Neuronal stem cell (in vitro differentiated cells): ENCODE measurements at places on chromosomes 7 and 10.

DNA sequence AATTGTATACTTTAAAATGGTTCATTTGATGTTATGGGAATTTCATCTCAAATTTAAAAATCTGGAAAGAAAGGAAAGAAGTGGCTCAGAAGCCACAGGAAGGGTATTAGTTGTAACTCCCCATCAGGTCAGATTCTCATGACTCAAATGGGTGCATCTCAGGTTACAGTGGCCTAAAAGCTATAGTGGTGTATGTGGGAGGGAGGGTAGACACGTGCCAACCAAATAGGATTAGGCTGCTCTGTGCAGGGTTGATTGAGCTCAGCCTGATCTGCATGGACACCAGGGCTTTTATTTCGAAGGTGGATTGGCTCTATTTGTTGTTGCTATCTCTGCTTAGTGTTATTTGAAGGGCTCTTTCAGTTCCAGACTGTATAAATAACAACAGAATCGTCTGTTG is 121.5 kb upstream of the PRR15 start:
- DNase-seq = peak; percentile 79

DNA sequence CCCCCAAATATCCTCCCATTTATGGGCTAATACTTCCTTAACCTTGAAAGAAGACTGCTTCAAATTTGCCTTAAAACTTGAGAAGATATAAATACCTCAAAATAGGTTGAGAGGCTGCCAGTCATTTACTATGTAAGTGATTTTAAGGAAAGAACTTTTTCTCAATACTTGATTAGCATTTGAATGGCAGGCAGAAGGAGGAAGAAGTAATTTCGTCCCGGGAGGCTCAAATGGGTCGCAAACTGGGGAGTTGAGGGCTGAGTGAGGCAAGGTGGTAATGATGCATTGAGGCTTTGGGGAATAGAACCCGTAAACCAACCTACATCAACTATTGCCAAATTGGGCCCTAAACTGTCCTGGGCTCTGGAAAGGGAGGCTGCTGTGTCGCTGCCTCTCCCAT is 11.1 kb downstream of the CAMK1D start:
- no peak for DNase-seq

DNA sequence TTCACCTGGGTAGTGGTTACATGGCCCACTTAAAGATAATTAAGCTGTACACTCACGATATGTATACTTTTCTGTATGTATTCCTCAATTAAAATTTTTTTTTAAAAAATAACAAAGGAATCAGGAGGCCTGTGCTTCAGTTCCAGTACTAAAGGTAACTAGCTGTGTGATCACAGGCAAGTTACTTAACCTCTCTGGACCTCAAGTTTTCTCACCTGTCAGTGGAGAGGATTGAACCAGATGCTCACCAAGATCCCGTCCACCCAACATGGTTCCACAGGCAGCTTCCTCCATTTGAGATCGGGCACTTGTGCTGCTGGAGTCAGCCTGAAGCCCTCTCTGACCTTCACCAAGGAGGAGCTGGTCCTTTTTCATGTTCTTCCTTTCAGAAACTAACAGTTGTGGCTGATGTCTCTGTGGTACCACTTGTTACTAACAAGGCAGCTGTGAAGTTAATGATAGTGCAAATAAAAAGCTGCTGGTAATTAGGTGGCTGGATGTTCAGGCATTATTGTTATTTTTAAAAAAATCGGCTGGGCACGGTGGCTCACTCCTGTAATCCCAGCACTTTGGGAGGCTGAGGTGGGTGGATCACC is 29.4 kb upstream of the SMNDC1 start:
- no peak for DNase-seq

DNA sequence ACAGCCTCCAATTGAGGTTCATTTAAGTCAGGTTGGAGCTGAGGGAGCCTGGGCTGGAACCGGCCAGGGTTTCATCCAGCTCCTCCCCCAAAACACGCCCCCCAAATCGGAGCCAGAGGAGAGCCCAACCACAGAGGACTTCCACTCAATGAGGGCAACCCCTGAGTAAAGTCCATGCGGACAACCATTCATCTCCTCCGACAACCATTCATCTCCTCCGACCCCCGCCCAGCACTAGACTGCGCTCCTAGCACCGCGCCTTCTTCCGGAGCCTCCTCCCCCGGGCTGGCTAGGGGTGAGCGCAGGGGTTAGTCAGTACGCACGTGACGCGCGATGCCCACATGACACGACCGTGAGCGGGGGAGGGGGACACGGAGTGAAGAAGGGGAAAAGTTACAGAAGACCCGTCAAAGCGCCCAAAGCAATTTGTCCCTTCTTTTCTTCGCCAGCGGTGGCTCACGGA is 1.4 kb downstream of the MAGI2 start:
- DNase-seq = peak; percentile 60

DNA sequence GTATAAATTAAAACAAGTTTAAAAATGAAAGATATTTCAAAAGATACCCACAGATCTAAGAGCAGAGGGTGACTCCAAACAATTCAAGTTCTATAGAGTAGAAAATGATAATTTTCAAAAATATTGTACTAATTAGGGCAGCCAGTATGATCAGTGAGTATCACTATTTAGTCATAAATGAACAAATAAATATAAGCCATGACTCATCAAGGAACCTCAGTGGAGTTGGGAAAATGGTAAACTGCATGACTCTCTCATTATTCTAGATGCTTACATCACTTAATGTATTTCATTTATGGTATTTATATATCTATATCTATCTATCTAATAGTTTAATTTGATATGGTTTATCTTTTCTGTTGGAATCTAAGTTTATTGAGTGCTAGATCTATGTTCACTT is 94.3 kb downstream of the THSD7A start:
- DNase-seq = no peak

GRCh38 chr10:29841724-29842649 is 207.2 kb upstream of the SVIL start:
- DNase-seq = no peak

- DNase-seq = peak; percentile 43
These were observed 15.4 kb downstream of the GPNMB start for GRCh38 chr7:23261843-23262452.

- no peak for DNase-seq
These were observed 10.9 kb upstream of the KCNMA1 start for GRCh38 chr10:77648472-77648871.

- DNase-seq = no peak
These were observed 76.2 kb upstream of the SLC25A13 start for GRCh38 chr7:96397936-96398598.

- no peak for DNase-seq
These were observed 698.3 kb downstream of the PARD3 start for GRCh38 chr10:34116681-34117271.

DNA sequence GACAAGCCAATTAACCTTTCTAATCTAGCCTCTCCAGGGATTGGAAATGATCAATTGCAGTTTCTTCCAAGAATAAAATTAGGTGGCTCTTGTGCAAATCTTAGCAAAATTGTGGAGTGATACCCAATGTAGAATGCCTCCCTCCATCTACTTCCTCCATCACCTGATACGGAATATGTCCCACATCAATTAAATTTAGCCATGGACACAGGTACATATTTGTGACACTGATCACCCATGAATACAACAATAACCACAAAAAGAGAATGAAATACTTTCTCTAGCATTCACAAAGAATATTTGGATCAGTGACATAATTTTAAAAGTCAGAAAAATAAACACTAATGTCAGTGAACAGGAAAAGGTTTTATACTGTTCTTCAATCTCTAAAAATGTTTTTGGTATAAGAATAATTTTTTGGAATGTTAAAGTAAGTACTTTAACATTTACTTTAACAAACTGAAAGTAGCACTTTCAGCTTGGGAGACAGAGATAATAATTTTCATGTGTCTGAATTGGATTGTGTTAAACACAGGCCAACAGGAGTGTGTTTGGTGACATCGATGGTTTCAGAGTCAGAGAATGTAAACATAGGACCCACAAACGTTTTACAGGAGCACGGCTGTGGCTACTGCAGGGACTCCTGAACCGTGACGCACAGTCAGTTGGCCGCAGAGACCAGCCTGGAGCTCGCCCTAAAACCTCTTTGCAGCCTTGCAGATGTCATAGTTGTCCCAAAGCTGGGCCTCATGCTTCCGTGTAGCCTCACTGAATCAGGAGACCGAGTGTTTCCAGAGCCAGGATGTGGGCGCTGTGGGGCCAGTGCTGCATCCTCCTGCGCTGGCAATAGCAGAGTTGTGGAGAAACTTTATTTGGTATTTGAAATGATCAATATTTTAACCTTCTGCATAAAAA is 7.2 kb downstream of the RBM20 start:
- DNase-seq = no peak

DNA sequence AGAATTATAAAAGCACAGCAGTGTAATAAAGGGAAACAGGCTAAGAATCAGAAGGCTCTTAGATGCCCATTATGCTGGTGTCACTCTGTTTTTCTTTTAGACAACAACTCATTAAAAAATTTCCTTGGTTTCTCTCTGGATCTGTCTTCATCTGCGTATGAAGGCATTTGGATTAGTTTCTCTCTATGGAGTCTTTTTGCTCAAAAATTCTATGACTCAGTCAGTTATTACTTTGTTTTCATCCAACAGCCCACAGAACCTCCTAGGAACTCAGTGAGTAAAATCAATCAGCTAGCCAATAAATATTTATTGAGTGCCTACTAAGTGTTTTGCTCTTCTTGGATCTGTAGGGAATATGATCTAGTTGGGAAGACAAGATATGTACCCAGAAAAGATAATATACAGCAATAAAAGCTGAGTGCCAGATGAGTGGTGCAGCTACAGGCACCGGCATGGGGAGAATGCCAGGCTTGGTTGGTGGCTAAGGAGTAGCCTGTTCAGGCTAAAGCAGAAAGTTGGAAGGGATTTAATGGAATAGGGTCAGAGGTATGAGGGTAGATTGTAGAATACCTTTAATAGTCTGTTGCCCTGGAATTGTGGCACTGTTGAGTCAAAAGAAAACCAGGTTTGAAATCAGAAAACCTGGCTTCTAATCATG is 156.2 kb downstream of the LRRC4 start:
- DNase-seq = no peak

DNA sequence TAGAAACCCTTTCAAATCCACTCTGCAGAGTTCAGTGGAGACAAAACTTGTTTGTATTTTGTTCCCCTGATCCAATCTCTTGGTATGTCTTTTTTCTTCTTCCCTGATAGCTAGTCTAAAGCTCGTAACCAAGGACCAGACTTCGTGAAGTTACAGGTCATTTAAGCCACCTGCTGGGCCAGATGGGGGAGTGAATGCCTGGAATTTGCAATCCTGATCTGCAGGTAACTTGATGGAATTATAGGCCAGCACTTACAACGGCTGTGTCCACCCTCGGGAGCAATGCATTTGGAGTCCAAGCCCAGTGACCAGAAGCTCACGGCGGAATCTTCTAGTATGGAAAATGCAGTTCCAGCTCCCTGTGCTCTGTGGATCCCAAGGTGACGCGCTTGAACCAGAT is 566.9 kb downstream of the TCERG1L start:
- no peak for DNase-seq

DNA sequence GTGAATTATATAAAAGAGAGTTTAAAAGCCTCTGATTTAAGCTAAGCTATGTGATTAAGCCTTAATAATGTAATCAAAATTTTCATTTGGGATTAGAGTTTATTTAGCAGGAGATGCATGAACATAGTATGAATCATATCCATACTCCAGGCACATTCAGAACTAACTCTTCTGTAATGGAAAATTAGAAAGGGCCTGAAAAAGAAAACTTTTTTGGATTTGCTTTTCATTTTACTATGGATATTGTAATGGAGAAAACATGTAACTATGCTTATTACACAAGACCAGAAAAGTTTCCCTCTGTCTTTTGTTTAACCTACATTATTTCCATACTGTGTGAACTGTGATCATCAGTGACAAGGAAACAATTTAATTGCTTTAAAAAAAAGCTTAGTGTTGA is 22.0 kb downstream of the TES start:
- DNase-seq = no peak

GRCh38 chr10:60406182-60406581 is 16.5 kb upstream of the ANK3 start:
- no peak for DNase-seq

GRCh38 chr10:114632869-114633715 is 25.0 kb downstream of the ABLIM1 start:
- DNase-seq = no peak

DNA sequence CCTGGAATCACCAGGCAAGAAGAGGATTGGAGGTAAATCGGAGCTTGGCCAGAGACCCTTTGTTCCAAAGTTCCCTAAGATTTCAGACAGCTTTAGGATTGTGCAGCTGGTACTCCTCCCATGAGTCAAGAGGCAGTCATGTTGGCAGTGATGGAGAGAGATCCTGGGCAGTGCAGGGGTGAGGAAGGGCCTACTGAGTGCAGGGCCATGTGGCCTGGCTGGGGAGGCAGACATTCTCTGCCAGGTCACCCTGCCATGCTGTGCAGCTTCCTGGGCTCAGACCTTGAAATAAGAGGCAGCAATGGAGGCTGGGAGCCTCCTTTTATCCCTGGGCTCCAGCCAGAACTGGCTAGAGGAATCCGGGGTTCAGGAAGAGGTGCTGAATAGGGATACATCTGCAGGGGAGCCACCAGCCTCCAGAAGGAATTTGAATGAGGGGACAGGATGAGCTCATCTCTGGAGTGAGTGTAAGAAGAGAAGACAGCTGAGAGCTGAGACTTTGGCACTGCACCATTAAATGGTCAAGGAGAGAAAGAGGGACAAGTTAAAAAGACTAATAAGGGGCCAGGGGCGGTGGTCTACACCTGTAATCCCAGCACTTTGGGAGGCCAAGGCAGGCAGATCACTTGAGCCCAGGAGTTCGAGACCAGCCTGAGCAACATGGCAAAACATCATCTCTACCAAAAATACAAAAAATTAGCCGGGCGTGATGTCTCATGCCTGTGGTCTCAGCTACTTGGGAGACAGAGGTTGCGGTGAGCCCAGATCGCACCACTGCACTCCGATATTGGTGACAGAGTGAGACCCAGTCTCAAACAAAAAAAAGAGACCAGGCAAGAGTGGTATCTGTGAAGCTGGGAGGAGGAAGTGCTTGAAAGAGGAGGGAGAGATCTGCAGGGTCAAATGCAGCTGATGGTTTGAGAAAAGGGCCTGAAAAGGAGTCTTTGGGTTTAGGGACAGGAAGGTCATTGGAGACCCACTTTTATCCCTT is 12.0 kb downstream of the SFTPD start:
- no peak for DNase-seq

- no peak for DNase-seq
These were observed 122.0 kb downstream of the EBF3 start for GRCh38 chr10:129842031-129842430.

DNA sequence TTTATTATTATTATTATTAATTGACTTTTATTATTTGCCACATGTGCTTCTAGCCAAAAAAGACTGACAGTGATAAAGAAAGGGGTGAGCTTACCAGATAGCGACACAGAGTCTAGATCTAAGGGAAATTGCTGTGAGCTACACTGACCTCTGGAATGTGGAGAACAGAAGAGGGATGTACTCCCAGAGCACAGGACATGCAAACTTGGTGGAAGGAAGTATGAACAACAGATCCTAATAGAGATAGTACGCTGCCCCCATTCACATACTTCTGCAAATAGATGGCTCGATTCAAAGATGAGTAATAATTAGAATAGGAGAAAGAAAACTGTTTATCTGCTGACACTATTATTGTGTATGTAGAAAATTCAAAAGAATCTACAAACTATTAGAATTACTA is 109.3 kb upstream of the HPS1 start:
- DNase-seq = no peak

GRCh38 chr10:69317175-69317604 is 38.9 kb downstream of the HK1 start:
- no peak for DNase-seq
